Stimulated activated CD4-positive, alpha-beta T cell treated with anti-CD3 and anti-CD28 coated beads, Interleukin-2, amount 100 ng/mL, for 24 hours (primary cell): ENCODE measurements at places on chromosomes 2 and 18.

- no peak for DNase-seq
These were observed 22.7 kb downstream of the RNF152 start for GRCh38 chr18:61870151-61870550.

DNA sequence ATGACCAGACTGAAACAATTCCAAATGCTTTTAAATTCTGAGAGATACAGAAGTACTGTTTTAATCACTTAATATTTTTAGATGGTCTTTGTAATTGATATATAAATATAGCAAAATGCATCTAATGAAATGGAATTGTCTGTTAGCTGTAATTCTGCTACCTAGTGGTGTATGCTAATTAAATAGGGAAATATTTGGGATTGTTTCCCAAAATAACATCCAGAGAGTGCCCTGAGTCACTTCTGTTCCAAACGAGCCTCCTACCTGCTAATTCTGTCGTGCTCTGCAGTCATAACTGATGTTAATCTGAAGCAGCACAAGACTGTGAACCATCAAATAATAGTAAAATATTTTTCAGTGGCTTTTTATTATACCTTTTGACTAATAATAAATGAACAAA lies 71.4 kb upstream of the NOSTRIN start:
- no peak for DNase-seq

GRCh38 chr18:6874315-6874714 lies 144.8 kb downstream of the ARHGAP28 start:
- DNase-seq, result no peak

GRCh38 chr2:2808551-2809058 lies 477.5 kb upstream of the MYT1L start:
- no peak for DNase-seq

- DNase-seq, result no peak
These were observed 36.7 kb upstream of the ARL4C start for GRCh38 chr2:234533626-234534025.

- DNase-seq, result no peak
These were observed 216.4 kb downstream of the AGAP1 start for GRCh38 chr2:235709969-235710879.

DNA sequence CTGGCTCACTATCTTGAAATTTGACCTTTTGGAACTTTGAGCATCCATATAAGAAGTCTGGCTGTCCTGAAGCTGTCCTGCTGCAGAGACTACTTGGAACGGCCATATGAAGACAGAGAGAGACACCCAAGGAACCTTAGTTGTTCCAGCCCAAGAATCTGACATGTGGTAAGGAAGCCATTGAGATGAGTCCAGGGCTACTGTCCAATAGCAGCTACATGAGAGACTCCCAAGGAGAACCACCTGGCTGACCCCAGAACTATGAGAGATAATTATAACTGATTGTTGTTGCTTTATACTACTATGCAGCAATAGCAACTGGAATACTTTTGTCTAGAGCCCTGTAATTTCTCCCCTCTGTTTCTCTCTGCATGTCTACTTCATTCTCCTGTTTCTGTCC lies 234.3 kb upstream of the TANK start:
- no peak for DNase-seq
